ENCODE measurements at places on chromosomes 3 and 15.

- no peak for DNase-seq
Observed at GRCh38 chr15:36925049-36925448, 175.3 kb downstream of the MEIS2 start.

DNA sequence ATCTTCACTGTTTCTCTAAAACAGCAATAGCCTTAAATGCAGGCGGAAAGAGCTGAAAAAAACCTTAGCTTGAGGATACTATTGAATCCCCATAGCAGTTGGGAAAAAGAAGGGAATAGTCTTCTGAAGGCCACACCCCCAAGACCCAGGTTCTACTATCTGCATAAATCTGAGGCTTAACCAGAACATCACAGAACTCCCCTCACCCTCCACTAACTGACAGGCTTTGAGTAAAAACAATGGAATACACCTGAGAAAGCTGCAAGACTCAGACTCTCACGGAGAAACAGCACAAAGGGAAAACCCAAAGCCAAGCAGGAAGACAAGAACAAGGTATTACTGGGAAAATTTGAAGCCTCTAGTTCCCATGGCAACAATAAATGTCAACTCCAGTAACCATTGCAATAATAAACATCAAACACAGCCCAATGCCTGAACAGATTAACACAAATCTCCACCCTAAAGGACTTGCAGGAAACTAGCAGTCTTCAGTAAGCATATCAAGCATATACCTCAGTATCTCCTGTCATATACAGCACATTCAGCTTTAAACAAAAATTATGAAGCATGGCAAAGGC lies 56.4 kb downstream of the TMCC1 start:
- no peak for DNase-seq

- DNase-seq: no peak
Observed at GRCh38 chr3:124149771-124150170, 157.8 kb upstream of the ROPN1 start.

DNA sequence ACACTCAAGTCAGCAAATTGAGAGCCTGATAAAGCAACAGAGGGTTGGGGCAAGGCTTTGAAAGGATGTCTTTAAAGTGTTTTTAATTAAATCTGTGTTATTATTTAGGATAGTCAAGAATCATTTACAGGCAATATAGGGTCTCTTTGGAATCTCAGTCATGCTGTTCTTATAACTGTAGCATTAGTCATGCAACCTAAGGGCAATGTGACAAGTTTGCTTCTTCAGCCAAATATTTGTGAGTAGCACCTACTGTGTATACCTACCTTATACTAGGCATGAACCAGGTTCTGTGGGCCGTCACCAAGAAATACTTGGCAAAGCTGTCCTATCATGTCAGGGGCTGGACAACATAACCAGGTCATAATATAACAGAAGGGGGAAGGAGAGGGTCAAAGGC lies 184.6 kb upstream of the TRIM42 start:
- no peak for DNase-seq

DNA sequence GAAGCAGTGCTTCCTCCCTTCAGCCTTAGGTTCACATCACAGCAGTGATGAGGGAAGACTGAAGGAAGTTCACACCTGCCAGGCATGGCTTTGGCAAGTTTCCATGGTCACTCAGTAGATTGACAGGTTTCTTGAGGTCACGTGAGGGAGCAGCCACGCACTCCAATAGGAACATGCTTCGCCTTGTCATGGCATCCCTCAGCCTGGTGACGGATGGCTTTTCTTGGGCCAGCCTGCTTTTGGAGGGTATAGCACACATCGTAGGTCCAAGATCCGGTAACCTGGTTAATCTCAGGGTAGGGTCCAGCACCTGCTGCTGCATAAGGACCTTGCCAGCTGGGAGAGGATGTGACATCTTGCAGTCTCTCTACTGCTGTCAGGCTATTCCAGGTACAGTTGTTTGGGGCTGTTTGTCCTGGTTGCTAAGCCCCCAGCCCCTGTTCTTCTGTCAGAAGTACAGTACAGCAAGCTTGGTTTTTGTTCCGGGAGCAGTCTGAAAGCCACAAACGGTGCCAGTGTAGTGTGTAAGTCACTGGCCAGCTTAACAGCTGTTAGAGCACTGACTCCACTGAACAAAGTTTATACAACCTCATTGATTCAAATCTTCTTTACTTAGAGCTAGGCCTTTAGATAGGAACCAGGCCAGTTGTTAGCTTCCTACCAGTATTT lies 42.3 kb downstream of the PSMD6 start:
- no peak for DNase-seq

DNA sequence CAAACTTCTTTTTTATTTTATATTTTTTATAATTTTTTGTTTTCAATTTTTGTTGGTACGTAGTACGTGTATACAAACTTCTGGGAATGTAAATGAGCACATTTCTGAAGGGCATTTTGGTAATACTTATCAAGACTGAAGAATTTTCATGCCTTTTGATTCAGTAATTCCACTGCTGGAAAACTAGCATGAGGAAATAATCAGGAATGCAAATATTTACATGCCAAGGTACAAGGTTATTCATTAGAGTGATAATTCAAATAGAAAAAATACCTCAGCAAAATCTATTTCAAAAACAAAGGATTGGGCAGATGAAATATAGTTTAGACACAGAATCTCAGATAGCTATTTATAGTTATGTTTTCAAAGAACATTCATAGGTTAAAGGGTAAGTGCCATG lies 128.7 kb downstream of the DMXL2 start:
- DNase-seq: no peak

DNA sequence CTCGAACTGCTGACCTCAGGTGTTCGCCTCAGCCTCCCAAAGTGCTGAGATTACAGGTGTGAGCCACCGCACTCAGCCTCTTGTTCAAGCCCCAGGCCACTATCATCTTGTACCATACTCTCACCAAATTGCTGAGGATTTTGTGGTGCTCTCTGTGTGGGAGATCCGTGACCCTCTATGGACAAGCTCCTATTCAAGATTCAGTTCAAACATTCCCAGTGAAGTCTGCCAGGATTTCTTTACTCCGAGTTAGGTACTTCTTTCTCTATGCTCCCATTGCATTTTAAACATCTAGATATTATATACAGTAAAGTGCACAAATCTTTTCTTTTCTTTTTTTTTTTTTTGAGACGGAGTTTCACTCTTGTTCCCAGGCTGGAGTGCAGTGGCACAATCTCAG lies 856 bp upstream of the TM4SF19 start:
- no peak for DNase-seq

DNA sequence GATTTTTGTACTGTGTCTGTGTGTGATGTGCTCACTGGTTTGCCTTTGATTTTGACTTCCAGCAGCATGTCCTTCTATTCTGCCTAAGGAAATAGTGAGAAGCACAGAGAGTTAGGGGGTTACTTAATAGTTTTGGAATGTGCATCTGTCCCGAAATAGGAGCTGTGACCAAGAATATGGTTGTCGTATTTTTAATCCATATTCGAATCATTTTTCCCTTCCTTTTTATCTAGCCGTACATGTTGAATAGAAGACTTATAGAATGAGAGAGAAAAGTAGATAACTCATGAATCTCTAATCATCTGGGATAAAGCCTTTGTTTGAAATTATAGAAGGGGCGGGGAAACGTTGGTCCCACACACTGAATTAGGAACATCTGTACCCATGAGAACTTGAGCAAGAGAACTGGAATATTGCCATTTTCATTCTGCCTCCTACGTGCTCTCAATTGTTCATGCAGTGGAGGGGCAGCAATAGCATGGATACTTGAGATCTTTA lies 23.6 kb downstream of the CRTC3 start:
- DNase-seq: no peak

DNA sequence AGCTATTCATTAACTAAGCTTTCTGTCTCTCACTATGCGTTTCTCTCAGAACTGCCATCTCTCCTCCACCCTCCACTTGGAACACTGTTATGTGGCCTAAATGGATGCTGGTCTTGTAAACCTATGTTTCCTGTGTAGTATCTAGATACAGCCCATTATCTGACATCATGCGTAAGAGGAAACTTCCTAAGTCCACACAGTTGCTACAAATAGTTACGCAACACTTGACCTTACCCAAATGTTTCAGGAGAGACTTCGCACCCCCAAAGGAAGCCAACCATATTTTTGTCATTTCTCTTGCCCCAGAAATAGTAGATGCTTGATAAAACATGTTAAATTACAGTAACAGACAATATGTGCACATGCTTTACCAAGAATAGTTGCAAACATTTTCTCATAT lies 87.2 kb upstream of the TPRG1 start:
- no peak for DNase-seq

DNA sequence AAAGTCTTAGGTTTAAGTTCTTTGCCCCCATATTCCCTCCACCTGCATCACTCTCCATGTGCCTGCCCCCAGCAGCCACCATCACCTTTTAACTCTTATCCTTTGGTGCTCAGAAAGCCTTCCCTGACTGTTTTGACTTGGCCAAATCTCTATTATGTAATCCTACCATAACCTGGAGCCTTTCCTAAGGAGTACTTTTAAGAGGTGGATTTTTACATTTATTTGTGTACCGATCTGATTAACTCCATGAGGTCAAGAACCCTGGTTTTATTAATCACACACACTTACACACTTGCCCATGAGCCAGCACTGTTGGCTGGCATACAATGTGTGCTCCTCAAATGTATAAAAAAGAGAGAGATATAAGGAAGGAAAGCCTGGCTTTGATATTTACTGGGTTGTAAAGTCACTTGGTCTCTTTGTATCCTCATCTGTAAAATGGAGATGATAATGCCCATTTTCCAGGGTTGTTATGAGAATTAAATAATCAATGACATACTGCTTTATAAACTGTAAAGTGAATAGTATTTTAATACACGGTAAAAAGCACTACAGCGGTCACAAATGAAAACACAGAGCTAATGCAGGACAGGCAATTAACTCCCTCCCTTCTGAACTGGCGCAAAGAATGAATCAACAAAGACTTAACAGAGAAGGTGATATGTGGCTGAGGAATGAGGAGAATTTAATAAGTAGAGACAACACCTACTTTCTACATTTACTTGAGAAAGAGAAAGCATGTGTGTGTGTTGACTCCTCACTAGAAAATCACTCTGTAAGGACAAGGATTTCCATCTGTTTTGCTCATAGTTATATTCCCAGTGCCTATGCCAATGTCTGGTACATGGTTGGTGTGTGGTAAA lies 45.4 kb downstream of the ATP13A4 start:
- DNase-seq: no peak

DNA sequence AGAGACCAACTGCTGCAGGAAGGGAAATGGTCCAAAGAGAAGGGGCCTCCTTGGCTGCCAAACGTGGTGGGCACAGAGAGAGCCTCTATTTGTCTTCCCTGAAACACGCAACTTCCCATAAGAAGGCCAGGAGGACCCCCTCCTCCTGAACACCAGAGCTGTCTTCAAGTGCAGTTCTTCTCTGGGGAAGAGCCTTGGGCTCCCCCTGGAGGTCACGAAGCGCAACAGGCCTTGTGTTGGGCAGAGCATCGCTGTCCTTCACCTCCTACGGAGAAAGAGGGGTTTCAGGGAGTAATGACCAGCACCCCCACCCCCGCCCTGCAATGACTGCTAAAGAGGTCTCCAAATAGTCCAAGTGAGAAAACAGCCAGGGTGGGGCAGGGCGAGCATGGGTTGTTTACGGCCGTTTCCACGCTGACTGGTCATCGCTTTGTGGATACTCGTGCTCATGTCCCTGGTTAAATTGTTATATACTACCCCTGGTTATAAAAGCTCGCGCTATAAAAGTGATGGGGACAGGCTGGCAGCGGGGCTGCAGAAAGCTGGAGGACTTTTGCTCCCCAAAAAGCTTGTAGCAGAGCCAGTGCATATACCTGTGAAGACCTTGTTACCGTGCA lies 397.5 kb upstream of the ATP10A start:
- DNase-seq: no peak
